ENCODE measurements at places on chromosomes 1 and 21.

DNA sequence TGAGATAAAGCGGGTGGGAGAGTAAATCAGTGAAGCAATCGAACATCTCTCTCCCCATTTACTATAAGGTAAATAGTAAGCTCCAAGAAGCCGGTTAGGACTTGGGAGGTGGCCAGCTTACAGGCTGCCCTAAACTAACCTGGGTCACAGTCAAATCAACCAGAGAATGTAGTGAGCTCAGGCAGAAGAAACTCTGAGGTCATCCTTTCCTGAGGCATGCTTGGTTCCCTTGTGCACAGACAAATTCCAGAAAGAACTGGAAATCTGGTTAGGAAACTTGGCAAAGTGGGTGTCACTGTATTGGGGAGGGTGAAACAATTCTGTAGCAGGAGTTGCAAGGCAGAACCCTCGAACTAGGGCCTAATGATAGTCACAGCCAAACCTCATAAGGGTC is 72.5 kb downstream of the NTMT2 start:
- no peak for DNase-seq

GRCh38 chr1:1309251-1310108 is 1.1 kb downstream of the PUSL1 start:
- no peak for DNase-seq

- no peak for DNase-seq
Observed at GRCh38 chr21:42093186-42093585, 22.1 kb downstream of the UMODL1 start.

GRCh38 chr1:112722601-112723510 is 7.7 kb upstream of the PPM1J start:
- DNase-seq, result no peak

DNA sequence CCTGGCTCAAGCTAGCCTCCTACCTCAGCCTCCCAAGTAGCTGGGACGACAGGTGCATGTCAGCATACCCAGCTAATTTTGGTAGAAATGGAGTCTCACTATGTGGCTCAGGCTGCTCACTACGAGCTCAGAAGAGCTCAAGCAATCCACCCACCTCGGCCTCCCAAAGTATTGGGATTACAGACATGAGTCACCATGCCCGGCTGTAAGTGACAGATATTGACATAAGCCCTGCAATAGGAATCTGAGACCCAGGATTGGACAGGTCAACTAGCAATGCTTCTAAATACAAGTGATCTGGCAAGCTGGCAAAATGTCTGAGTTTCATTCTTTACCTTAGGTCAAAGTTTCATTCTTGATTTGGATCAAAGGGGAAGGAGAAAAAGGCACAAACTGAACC is 40.5 kb upstream of the H6PD start:
- no peak for DNase-seq

- DNase-seq, result no peak
Observed at GRCh38 chr1:55848906-55849305, 633.7 kb upstream of the USP24 start.

DNA sequence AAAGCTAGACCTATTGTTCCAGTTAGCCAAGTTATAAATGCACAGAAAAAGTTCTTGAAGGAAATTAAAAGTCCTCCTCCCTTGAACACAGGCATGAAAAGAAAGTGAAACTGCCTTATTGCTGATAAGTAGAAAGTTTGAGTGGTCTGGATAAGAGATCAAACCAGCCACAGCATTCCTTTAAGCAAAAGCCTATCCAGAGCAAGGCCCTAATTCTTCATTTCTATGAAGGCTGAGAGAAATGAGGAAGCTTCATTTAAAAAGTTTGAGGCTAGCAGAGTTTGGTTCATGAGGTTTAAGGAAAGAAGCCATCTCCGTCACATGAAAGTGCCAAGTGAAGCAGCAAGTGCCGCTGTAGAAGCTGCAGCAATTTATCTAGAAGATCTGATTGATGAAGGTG is 2.7 kb upstream of the SSX2IP start:
- DNase-seq, result no peak

GRCh38 chr21:33546086-33546485 is 3.2 kb downstream of the SON start:
- DNase-seq, result no peak

DNA sequence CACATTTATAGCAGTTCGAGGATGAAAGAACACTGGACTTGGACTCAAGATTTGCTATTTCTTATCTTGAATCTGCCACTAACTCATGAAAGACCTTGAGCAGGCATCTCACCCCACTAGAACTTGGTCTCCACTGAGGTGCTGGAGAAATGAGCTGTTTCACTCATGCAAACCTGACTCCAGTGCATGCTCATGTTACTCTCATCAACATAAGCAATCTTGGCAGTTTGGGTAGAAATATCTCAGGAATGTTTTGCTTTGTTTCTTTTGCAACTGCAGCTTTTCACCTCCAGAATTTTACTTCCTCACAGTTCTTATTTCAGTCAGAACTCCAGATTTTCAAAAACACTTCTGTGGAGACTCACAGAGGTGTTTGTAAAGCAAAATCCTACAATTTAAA is 46.2 kb upstream of the DAB1 start:
- DNase-seq, result no peak

- no peak for DNase-seq
Observed at GRCh38 chr1:228335406-228336307, 71.0 kb downstream of the TRIM11 start.

DNA sequence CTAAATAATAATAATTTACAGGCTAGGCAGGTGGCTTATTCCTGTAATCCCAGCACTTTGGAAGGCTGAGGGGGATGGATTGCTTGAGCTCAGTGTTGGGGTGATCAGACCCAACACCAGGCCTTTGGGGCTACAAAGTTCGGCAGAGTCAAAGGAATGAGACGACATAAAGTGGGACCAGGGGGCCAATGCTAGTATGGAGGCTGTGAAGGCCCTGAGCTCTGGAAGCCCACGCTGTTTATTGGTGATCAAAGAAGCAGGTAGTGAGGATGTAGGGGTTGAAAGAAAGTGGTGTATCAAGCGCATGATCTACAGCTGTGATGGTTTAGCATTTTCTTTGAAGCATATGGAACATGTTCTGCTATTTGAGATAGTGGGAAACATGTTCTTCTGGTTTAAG is 5.6 kb downstream of the BTBD8 start:
- DNase-seq, result no peak

DNA sequence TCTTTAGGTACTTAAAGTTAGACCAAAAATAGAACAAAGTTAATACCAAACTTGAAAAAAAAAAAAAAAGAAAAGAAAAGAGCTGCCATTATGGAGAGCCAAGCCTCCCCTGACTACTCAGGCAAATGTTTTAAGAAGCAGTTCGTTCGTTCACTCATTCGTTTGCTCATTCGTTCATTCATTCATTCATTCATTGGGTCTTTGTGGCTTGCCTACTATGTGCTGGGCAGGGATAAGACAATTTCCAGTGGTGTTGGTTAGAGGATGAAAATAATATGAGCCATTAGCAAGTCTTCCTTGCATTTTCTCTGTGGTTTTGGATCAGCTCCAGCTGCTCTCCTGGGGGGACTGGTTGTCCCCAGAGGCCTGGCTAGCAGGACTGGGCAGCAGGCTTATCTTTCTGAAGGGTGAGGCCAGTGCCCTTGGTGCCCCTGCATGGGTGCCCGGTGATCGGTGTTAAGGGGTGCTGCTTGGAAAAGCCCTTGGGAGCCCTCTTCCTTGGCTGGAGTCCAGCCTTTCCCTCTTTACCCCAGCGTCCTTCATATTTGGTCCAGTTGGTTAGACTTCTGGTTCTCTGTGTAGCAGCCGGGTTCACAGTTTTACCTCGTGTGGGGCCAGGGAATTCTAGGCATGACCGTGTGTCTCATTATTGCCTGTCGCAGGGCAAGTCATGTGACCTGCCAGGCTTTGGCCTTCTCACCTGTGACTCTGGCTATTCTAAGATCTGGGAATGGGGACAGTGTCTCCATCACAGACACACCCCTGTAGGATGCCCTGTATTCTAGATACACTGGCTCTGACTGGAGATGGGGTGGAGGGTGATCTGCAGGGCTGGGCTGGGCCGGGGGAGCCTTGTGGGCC is 32.8 kb downstream of the LHX4 start:
- no peak for DNase-seq

GRCh38 chr1:216944864-216945510 is 221.8 kb upstream of the ESRRG start:
- no peak for DNase-seq

DNA sequence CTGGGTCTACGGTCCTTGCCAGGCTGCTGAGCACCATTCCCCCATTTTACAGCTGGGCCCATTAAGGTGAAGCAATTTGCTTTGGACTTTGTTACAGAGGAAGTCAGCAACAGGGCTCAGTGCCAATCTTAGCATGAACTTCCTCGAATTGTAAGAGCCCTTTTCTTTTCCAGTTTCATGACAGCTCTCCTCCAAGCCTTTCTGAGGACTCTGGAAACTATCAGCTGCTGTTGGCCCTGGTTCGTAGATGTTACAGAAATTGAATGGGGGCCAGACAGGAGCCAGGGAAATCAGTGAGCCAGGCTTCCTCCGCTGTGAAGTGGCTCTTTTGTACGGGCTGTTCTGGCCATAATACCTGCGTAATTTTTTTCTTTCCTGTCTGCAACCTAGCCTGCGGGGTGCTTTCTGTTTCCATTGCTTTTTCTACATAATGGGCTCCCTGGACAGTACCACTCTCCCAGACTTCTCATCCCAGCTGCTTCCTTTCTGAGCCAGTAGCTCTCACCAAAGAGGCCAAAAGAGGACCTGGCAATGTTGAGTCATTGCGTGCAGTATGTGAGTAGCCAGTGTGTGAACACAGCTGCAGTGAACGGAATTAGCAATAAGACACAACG is 386.3 kb downstream of the DISC1 start:
- DNase-seq, result no peak

GRCh38 chr1:226596531-226597165 is 48.1 kb downstream of the STUM start:
- no peak for DNase-seq

DNA sequence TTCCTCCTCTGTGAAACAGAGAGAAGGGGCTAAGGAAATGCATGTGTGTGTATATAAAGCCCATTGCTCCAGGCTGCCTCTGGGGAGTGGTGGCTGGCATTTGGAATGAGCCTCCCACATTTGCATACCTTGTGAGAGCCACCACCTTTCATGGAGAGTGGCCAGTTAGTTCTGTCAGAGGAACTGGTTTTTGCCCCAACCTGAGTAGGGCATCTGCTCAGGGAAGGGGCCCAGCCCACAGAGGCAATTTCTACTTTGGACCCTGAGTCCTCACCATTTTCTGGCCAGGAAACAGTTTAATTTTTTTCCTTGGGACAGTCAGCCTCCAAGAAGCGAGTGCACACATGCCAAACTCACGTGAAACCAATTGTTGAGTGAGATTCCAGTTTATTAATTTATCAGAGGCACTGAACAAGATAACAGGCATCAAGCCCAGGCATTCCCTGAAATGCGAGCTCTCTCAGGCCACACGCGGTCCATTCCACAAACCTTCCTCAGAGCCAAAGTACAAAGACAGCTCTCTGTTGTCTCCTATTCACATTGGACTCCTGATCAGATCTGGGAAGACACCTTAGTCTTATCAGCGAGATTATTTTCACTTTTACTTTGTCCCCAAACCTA is 1.0 kb upstream of the SLC6A9 start:
- DNase-seq, result no peak

- DNase-seq, result no peak
Observed at GRCh38 chr1:198272492-198272891, 115.7 kb downstream of the NEK7 start.

DNA sequence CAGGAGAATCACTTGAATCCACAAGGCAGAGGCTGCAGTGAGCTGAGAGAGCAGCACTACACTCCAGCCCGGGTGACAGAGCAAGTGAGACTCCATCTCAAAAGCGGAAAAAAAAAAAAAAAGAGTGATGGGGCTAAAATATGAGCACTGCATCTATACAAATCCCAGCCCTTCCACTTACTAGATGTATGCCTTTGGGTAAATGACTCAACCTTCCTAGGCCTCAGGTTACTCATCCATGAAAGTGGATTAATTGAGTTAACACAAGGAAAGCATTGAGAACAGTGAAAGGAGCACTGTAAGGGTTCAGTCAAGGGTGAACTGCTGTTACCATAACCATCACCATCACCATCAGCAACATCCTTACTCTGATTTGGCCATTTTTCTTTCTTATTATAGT is 226.4 kb upstream of the C8B start:
- DNase-seq, result no peak

- no peak for DNase-seq
Observed at GRCh38 chr1:45530632-45531135, 9.0 kb upstream of the PRDX1 start.

DNA sequence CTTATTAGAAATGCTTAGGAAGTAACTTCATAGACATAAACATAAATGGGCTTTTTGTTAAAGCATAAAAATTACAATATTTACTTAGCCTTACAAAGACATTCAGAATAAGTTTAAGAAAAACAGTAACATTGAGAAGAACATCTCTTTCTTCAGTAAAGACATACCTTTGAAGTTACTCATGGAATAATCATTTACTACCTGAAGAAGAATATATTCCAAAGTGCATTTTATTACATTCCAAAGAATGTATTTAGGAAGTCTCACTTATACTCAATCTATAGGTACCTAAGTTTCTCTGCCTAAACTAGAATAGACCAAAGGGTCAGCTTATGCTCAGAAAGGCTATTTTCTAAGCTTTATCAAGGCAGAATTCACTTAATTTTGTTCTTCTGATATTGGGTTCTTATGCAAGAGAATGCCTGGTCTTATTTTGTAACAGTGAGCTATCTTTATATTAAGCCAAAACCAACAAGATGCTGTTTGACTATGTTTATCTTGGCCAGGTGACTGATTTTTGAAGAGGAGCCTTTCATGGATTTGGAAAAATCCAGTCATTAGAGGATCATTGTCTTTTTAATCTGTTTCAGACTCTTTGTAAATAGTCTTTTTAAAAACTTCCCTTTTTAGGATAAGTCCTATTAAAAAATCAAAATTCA is 110.1 kb downstream of the OLFML2B start:
- peak; percentile 15 for DNase-seq

GRCh38 chr1:205700865-205701401 is 20.6 kb upstream of the SLC45A3 start:
- no peak for DNase-seq

DNA sequence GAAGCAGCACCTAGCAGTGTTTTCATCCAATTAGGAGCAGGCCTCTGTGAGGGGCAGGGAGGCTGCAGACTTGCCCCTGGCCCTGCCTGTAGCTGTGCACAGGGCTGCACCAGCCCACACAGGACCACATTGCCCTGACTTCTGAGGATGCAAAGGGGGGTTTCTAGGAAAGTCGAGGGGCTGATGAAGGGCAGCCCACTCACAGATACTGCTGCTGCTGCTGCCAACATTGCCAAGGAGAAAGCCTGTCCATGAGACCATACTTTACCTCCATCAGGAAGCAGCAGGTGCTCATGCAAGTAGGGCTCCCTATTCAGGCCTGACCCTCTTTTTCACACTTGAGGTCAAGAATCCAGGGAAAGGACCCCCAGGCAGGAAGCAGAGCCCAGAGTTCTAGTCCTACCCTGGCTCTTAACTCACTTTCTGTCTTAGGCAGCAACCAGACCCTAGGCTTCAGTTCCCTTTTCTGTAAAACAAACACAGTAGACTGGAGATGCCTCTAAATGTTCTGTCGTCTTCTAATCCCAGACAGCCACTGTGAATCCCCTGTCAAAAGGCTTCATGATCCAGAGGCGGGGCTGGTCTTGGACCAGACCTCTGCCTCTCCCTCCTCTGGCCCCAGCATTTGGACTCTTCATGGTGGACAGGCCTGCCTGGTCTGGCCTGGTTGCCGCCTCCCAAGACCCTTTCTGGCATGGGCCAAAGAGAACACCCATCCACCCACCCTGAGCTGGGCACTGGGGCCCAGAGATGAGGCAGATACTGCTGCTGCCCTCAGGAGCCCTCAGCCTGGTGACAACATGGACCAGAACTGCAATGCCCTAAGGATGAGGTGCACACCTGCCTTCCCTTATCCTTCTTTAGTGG is 120.2 kb downstream of the GLIS1 start:
- DNase-seq, result no peak

Data from LNCaP clone FGC (cell line).